B cell (primary cell): ENCODE measurements at places on chromosomes 5 and 9.

- H3K36me3 ChIP-seq, result no peaks in the 10 kb centered on the region
- H3K4me1 ChIP-seq, result no peaks in the 10 kb centered on the region
- no peaks in the 10 kb centered on the region for H3K27me3 ChIP-seq
- H3K4me3 ChIP-seq, result no peak overlapping the region
- DNase-seq, result no peak
- H3K27ac ChIP-seq, result no peak overlapping the region
These were observed 150.1 kb upstream of the RFX3 start for GRCh38 chr9:3675946-3676345.

DNA sequence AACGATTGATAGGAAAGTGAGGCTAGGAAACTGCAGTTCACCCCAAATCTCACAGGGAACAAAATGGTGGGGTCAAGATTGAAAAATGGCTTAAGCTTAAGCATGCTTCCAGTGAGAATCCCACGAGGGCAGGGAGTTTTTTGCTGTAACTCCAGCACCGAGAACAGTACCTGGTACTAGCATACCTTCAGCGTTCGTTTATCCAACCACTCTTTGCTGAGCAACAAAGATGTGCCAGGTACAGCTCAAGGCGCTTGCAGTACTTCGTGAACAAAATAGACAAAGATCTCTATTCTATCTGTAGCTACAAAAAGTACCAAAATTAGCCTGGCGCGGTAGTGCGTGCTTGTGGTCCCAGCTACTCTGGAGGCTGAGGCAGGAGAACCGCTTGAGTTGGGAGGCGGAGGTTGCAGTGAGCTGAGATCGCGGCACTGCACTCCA lies 778 bp upstream of the PPP6C start:
- H3K4me3 ChIP-seq, result peak overlapping the region; percentile 89
- H3K36me3 ChIP-seq, result no peaks in the 10 kb centered on the region
- no peaks in the 10 kb centered on the region for H3K27me3 ChIP-seq
- H3K4me1 ChIP-seq, result peaks cover 23% of the 10 kb centered on the region

DNA sequence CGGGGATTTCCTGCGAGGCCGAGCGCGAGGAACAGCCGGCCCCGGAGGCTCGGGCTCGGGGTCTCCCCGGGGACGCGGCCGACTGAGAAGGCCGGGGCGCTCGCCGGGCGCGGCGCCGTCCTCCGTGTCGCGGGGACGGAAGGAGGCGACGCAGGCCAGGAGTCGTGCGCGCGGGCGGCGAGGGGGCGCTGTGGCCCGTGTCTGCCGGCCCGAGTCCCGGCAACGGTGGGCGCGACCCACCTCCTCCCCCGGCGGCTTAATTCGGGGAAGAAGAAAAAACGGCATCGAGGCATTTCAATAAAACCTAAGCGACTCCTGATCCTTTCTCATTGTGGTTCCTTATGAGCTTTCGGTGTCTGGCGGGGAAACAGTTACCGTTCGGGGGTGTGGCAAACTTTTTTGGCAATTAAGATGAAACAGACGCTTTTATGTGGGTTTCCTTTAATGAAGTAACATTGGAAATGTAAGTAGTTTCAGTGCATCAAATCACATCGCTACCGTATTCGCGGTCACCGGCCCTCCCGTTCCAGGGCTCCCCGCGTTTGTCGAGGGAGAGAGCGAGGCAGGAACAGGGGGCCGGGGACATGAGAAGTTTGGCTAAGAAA lies 3.7 kb upstream of the IRX2 start:
- DNase-seq, result no peak
- H3K4me1 ChIP-seq, result no peaks in the 10 kb centered on the region
- no peak overlapping the region for H3K4me3 ChIP-seq
- peaks cover 52% of the 10 kb centered on the region for H3K27me3 ChIP-seq
- no peak overlapping the region for H3K27ac ChIP-seq

DNA sequence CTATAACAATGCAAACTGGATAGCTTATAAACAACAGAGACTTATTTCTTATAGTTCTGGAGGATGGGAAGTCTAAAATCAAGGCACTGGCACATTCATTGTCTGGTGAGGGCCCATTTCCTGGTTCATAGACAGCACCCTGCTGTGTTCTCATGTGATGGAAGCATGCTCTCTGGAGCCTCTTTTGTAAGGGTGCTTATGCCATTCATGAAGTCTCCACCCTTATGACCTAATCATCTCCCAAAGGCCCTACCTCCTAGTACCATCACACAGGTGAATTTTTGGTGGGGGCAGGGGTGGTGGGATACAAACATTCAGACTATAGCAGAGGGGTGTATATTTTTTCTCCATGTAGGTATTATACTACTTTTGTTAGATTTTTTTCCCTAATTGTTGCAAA lies 92.4 kb downstream of the UNC13B start:
- H3K4me1 ChIP-seq, result no peaks in the 10 kb centered on the region
- H3K27ac ChIP-seq, result no peak overlapping the region
- no peaks in the 10 kb centered on the region for H3K36me3 ChIP-seq
- DNase-seq, result no peak
- H3K27me3 ChIP-seq, result no peaks in the 10 kb centered on the region

DNA sequence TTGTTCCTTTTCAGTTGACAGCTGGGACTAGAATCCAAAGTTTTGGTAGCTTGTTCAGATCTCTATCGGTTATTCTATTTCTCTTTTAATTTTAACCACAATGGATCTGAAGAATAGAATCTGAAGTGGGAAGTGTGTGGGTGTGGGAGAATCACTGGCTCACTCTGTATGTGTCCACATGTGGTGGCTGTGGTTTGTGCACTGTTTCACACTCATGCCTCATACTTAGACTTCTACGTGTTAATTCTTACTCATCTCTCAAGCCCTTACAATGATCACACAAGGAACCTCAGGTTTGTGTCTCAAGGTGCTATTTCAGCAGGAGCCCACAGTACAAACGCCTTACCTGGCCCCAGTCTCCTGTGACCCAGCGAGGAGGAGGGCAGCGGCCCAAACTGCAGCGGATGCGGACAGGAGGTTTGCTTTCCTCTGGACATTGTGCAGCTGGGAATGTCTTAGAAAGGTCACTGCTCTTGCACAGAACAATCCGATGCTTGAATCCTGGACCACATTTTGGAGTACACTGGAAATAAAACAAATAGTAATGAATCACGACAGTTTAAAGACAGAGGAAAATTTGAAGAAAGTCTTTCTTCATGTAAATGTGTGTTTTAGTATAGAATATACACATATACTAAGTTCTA lies 309.1 kb downstream of the ADAMTS6 start:
- no peaks in the 10 kb centered on the region for H3K27me3 ChIP-seq
- no peaks in the 10 kb centered on the region for H3K4me1 ChIP-seq
- no peaks in the 10 kb centered on the region for H3K36me3 ChIP-seq
- H3K27ac ChIP-seq, result no peak overlapping the region
- no peak overlapping the region for H3K4me3 ChIP-seq

DNA sequence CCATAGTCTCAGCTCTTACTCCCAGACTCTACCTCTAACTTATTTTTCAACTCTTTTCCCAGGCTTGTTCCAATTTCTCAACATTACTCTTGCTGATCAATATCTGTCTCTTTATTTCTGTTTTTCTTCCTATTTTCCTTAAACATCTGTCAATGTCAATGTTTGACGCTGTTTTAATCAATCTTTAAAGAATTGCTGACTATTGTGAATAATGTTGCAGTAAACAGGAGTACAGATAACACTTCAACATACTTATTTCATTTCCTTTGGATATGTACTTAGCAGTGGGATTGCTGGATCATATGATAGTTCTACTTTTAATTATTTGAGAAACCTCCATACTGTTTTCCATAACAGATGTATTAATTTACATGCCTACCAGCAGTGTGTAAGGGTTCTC lies 229.0 kb downstream of the TRIM36 start:
- no peak overlapping the region for H3K4me3 ChIP-seq
- no peaks in the 10 kb centered on the region for H3K36me3 ChIP-seq
- H3K27ac ChIP-seq, result no peak overlapping the region
- DNase-seq, result no peak
- H3K4me1 ChIP-seq, result no peaks in the 10 kb centered on the region

DNA sequence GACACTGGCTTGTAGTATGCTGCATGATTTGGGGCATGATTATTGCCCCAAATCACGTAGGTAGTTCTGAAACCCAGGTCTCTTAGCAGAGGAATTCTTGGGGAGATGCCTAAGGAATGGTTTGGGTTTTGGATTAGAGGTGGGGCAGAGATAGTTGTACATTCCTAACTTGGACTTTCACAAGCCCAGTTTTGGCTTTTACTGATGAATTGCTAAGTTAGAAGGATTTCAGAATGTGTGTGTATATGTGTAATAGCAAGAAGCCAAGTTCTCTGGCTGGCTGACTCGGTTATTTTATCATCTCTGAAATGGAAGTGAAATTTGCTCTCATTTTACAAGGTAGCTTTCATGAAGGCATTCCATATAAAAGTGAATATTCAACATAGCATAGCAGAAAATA lies 23.8 kb upstream of the ZNF131 start:
- H3K27me3 ChIP-seq, result no peaks in the 10 kb centered on the region
- H3K27ac ChIP-seq, result no peak overlapping the region
- no peak for DNase-seq
- no peak overlapping the region for H3K4me3 ChIP-seq
- no peaks in the 10 kb centered on the region for H3K36me3 ChIP-seq

DNA sequence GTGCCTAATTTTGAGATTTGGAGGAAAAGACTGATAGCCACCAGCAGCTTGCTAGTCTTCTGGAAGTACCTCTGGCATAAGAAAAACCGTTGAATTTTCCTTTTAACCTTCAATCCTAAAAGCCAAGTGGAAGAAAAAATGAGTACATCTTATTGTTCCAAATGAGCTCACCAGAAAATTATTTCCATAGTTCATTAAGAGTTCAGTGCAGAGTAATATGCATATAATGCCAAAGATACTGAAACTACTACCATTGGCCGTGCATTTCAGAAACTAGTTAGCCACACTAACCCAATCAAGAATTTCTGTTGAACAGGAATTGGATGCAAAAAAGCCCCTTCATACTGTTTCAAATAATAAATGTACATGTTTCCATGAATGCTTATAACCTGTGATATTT lies 607.9 kb downstream of the KCTD16 start:
- H3K27ac ChIP-seq, result no peak overlapping the region
- no peaks in the 10 kb centered on the region for H3K27me3 ChIP-seq
- H3K4me3 ChIP-seq, result no peak overlapping the region
- no peaks in the 10 kb centered on the region for H3K4me1 ChIP-seq
- H3K36me3 ChIP-seq, result no peaks in the 10 kb centered on the region

DNA sequence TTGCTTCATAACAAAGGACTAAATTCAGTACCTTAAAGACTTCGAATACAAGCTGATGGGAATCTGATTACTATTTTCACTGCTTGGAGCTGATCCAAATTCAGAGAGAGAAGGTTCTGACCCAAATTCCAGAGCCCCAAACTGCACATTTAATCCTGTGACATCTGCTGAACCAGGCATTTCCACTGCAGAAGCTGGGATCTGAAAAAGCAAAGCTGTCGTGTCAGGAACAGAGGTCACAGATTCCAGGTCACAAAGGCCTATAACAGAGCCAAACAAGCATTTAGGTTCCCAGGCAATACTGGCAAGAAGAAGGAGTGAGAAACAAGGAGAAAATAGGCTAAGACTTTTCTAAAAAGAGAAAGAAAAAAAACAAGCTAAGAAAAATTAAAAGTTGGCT lies 105.3 kb downstream of the UBAP2 start:
- no peaks in the 10 kb centered on the region for H3K4me1 ChIP-seq
- H3K36me3 ChIP-seq, result peaks cover 7% of the 10 kb centered on the region
- no peak for DNase-seq
- H3K27ac ChIP-seq, result no peak overlapping the region
- H3K4me3 ChIP-seq, result no peak overlapping the region

GRCh38 chr9:127200106-127200862 lies 64.3 kb upstream of the GARNL3 start:
- no peak for DNase-seq
- H3K4me1 ChIP-seq, result peaks cover 6% of the 10 kb centered on the region
- no peak overlapping the region for H3K4me3 ChIP-seq
- H3K27me3 ChIP-seq, result no peaks in the 10 kb centered on the region

DNA sequence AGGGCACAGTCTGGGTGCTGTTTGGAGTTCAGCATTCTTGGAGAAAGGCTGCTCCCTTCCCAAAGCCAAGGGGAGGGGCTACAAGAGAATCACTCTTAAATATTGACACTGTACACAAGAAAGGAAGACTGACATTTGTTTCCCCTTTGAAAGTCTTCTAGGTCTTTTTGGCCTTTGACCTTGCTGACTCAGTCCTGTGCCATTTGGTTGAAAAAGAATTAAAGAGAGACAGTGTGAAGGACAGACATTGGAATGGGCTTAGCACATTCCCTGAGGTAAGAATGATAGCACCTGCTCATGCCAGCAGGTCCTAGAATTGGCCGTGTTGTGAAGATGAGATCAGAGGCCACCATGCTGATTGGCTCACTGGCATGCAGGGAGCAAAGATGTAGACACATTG lies 271.4 kb upstream of the ZNF608 start:
- H3K27ac ChIP-seq, result no peak overlapping the region
- no peaks in the 10 kb centered on the region for H3K27me3 ChIP-seq
- no peak overlapping the region for H3K4me3 ChIP-seq

- no peak overlapping the region for H3K27ac ChIP-seq
- no peak overlapping the region for H3K4me3 ChIP-seq
- H3K36me3 ChIP-seq, result no peaks in the 10 kb centered on the region
- no peaks in the 10 kb centered on the region for H3K27me3 ChIP-seq
These were observed 9.0 kb downstream of the CDH12 start for GRCh38 chr5:22844155-22844554.

DNA sequence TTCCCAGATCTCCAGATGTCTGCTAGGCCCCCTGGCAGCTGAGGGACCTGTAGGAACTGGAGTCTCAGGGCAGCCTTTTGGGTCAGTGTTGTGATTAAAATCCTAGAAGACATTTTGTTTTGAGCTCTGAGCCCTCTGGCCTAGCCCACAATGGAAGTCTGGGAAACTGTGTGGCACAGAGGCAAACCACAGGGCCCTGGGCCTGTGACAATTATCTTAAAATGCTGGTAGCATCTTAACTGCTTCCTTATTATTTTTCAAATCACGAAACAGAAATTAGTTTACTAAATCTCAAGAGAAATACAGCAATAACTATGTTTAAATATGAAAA lies 125.5 kb downstream of the STARD4 start:
- H3K36me3 ChIP-seq, result no peaks in the 10 kb centered on the region
- no peaks in the 10 kb centered on the region for H3K4me1 ChIP-seq
- no peak overlapping the region for H3K4me3 ChIP-seq
- no peak for DNase-seq
- no peaks in the 10 kb centered on the region for H3K27me3 ChIP-seq

- H3K4me1 ChIP-seq, result peaks cover 13% of the 10 kb centered on the region
- DNase-seq, result no peak
- H3K36me3 ChIP-seq, result no peaks in the 10 kb centered on the region
These were observed 115.0 kb upstream of the ADRA1B start for GRCh38 chr5:159801303-159801702.
